ENCODE measurements at places on chromosomes 7 and 10.

- no peak for DNase-seq
Measured at GRCh38 chr7:5064391-5065106, 18.9 kb downstream of the RBAK start.

DNA sequence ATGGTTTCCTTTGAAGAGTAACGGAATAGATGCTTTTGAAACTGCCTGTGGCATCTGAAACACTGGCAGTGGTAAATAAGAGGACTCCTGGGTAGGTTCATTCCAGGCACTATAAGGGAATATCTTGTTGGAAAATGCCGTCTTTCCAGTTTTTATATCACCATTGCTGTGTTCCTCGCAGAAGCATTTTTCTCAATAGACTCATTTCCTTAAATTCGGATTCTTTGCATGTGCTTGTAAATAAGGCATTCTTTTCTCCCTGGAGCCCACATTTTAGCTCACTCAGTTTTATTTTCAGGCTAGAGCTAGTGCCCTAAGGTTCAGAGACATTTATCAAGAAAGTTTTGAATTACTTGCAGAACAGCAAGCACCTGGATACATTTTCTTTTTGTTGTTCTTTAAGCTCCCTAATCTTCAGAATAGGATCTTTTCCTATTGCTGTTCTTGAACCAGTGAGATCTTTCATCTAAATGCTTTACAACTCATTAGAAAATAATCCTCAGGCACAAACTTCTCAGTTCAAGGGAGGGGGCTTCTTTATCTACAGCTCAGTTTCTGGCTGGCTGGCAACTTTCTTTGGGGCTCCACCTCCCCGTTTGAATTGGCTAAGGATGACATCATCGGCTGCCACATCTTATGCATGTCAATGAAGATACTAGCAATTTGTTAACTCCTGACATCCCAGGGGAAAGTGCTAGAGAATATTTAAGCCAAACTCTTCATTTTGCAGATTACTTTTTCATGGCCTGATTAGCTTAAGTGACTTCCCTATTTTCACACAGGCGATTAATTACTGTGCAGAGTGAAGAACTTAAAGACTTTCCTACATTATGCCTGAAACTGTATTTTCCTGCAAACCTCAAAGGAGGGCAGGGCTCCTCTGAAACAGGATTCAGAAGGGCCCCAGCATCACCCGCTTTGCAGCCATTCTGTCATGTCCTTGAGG, 133.7 kb upstream of the RSU1 start:
- no peak for DNase-seq

DNA sequence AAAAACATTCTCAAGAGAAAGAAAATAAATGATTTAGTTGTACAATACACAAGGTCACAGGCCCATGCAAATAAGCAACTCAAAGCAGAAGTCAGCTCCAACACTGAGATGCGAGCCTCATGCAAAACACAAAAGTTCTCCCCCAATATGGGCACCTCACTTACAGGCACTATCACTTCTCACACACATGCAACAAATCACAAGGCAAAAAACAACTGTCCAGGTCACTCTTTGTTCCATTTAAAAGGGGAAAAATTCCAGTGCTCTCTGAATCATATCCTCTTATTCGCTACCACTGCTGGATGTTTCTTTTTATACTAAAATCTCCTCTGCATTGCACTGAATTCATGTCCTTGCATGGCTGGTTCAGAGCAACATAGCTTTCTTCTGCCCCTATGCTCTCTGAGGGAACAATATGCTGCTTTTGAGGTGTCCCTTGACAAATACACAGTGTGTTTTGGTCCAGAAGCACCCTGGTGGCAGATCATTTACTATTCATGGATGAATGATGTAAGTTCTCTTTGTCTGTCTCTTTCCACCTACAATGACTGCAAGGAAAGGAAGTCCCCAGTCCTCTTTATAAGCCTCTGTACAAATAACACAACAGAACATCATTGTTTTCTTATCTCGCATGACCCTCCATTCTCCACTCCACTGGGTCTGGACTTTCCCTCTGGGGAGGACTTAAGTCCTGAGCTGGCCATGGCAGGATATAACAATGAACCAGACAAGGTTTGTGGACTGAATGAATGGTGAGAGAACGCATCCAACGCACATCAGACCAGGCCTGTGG, 85.4 kb upstream of the GSDME start:
- no peak for DNase-seq

GRCh38 chr7:21542891-21543527, at the start of gene DNAH11:
DNAH11 (plus strand) TSS chr7:21543039; CDS start chr7:21543246, 207 bp downstream.
- DNase-seq, result no peak

- no peak for DNase-seq
Measured at GRCh38 chr10:114526126-114526503, 121.8 kb upstream of the AFAP1L2 start.

GRCh38 chr7:18133921-18134320, 106.3 kb upstream of the PRPS1L1 start:
- DNase-seq, result no peak

DNA sequence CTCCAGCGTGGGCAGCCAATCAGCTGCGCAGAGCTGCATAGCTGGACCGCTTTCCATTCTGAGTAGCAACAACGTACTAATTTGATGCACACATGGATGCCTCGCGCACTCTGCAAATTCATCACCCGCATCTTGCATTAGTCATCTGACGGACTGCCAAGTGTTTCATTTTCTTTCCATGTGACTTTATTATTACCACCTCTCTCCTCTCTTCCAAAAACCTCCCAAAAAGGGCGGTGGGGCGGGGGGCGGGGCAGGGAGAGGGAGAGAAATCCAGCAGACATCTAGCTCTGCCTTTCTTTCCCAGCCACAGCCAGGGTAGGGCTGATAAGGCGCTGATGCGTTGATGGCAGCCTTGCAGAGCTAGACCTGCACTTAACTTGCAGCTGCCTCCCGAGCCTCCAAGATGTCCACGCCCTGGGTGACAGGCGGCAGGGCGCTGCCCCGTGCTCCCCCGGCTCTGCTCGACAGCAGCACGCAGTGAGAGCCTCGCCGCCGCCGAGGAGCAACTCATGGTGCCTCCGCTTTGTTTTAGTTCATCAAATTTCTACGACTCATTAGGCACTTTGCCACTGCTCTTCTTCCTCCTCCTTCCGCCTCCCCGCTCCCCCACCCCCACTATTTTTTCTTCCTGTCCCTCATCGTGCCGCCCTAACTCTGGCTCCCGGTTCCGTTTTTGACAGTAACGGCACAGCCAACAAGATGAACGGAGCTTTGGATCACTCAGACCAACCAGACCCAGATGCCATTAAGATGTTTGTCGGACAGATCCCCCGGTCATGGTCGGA, 147.3 kb downstream of the CELF2 start:
- peak; percentile 52 for DNase-seq

DNA sequence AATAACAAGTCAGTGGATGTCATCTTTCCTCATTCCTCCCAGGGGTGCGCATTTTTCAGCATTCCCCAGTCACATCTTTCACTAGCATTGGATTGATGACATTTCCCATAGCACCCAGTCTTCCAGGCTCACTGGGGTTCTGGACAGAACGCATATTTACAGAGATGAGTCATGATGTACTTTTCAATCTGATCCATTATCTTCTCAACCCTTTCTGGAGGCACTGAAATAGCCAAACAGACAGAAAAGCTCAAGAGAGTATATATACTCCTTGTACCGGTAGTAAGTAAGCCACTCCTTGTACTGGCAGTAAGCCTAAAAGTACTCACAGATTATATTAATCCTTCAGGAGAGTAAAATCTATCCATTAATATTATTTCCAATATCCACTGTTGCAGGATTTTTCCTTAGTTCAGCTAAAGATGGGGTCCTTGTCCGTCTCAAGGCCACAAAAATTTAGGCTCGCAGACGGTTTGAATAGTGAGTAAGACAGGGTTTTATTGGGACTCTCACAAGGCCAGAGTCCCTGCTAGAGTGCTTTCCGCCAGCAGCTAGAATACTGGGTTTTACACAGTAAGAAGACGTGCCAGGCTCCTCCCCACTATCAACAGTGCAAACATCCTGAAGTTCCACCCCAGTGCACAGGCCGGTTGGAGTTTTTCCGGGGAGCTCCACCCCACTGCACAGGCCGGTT, 60.8 kb downstream of the MDH2 start:
- no peak for DNase-seq

DNA sequence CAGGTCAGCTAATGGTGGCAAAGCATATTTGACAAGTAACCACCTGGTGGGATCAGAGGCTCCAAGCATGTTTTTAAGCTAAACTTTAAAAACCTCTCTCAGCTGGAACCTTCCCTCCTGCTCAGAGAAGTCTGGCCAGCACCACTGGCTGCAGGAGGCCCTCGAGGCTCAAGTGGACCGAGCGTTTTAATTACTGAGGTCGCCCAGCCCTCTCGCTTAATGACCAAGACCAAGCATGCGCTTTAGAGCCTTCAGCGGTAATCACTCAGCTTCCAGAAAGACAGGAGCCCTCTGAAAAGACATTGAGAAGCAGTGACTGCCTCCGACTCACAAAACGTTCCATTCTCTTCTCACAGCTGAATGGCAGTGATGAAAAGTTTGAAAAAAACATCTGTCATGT, 383.4 kb upstream of the ADARB2 start:
- no peak for DNase-seq

GRCh38 chr7:285731-286130, 4.2 kb upstream of the FOXL3 start:
- DNase-seq, result no peak

DNA sequence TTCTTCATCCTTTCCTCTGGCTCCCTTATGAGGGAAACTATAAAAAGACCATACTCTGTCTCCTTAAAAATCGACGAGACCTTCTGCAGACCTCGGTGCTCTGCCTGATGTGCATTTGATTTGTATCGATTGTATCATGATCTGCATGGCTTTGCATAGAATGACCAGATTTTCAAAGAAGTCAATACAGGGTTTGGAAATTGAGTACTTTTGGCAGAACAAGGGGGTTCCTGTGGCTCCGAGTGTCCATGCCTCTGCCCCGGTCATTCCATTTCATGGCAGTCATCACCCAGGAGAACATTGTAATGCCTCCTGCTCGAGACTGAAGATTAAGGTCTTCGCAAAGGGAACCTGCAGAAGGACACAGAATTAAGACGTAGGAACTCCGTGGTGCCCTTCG, 685 bp downstream of the CASP2 start:
- DNase-seq, result peak; percentile 14

DNA sequence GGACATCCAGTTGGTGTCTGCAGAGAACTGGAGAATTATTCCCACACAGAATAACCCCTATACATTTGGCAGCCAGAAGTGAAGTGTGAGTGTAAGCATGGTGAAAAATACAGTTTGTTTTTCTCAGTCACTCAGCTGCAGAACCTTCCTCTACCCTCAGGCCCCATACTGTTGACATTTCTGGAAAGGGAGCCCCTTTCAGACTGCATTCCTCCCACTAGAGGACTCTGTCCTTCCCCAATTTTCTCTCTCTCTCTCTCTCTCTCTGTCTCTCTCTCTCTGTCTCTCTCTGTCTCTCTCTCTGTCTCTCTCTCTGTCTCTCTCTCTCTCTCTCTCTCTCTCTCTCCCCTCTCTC, 86.8 kb upstream of the STEAP1B start:
- DNase-seq, result no peak

GRCh38 chr7:36038063-36038721, 114.9 kb upstream of the EEPD1 start:
- no peak for DNase-seq

DNA sequence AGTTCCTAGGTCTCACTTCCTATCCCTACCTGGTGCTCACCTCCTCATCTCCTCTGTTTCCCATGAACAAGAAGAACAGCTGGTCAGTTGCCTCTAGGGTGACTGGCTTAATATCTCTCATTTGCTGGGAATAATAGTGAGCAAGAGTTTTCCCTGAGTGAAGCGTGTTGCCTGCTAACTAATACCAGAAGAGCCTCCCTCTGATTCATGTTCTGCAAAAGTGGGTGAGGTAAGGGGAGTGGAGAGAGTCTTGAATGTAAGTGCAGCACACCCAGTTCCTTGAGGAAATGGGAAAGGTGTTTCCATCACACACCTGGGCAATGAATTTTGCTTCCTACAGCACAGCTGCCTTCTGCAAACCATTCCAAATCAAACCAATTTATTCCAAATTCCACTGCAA, 29.6 kb downstream of the FZD1 start:
- no peak for DNase-seq

DNA sequence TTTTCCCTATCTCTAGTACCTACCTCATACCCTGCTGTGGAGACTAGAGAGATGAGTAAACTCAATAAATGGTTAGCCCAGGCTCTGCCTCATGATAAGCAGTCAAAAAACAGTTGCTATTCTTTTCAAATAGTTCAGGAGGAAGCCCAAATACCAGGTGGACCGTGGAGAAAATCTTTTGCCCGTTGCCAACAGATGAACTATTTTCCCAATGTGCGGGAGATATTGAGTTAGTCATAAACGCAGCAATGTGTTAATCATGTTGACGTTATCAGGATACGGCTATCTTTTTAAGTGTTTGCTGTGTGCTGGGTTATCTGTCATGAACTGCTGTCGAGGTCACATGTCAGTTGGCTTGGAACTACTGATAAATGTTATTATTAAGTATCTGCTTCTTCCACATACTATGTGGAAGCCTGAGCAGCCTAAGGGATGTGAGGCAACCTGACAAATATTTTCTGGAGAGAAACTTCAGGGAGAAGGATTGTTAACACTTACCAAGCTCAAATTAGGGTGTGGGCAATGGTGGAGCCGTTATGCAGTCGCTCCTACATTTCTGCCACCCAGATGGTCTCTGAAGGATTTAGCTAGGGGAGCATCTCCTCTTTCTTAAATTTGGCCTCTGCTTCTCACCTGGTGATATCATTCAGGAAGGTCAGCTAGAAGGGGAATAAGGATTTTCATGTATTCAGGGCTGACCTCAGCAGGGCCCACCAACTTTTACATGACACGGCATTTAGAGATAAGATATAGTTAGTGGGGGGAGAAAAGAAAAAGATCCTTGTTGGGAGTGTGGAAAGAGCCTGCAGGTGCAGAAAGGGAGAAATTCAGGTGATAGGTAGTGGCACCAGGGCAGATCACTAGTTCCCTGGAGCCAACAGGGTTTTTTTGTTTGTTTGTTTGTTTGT, 33.5 kb upstream of the SLC26A3 start:
- DNase-seq, result no peak

DNA sequence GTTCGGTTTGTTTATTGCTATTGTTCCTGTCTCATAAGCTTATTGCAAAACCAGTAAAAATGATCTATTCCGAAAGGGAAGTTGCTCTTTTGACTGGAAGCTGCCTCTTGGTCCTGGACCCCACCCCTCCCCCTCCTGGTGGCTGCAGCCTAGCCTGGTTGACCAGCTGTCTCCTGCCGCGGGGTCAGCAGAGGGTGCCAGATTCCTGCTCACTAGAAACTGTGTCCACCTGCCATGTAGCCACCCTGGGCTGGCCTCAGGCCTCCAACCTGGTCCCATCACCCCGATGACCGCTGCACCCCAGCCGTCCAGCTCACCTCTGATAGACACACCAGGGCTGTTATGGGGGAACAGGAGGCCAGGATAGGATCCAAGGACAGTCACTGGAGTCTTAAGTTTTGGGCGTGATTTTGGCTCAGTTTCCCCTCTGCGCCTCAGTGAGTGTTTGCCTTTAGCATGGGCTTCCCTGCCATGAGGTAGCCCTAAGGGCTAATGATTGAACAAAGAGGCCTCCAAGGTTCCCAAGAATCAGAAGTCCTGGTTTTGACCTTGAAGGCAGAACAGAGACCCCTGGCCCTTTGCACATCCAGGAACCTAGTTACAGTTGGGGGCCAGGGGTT, 32.9 kb upstream of the SLF2 start:
- DNase-seq, result peak; percentile 10
